Renal cortical epithelial cell (primary cell): ENCODE measurements at places on chromosomes 2 and 18. TPM values are rescaled to one million over a fixed set of nuclear protein-coding genes. Genes with fewer than 3 reads are reported as not detected.

DNA sequence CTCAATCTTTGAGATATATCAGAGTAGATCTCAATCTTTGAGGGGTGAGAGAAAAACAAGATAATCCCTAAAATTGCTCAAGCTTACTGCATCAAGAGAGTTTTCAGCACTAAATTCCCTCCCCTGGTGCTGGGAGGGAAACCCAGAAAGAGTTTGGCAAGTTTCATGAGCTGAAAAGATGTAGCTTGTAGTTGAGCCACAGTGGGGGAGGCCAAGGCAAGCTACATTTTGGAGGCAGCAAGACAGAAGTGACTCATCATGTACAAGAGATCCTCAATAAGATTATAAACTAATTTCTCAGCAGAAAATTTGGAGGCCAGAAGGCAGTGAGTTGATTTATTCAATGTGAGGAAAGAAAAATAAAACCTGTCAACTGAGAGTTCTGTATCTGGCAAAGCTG lies 308.2 kb downstream of the PIEZO2 start:
- DNase-seq, result no peak

GRCh38 chr2:206535260-206535986 lies 92.1 kb downstream of the ADAM23 start:
- DNase-seq, result no peak

The ZNF516 gene
- total RNA-seq, result 20.5 and 26.7 TPM in 2 replicates

- DNase-seq, result no peak
Measured at GRCh38 chr2:135728064-135728743, 13.5 kb upstream of the UBXN4 start.

The SMPD4 gene
- 13.9 and 29.6 TPM in 2 replicates for total RNA-seq

The IL1RL2 gene
- 3.3 and 4.6 TPM in 2 replicates for total RNA-seq

The EFHD1 gene
- 7.5 and 26.9 TPM in 2 replicates for total RNA-seq

GRCh38 chr2:237661799-237662328 lies 34.5 kb downstream of the LRRFIP1 start:
- DNase-seq, result no peak

The NEB gene
- under 0.01 and 1.2 TPM in 2 replicates for total RNA-seq

The PRKAG3 gene
- not detected in 2 replicates for total RNA-seq

- peak; percentile 11 for DNase-seq
Measured at GRCh38 chr2:180443888-180444287, 436.8 kb upstream of the CWC22 start.

DNA sequence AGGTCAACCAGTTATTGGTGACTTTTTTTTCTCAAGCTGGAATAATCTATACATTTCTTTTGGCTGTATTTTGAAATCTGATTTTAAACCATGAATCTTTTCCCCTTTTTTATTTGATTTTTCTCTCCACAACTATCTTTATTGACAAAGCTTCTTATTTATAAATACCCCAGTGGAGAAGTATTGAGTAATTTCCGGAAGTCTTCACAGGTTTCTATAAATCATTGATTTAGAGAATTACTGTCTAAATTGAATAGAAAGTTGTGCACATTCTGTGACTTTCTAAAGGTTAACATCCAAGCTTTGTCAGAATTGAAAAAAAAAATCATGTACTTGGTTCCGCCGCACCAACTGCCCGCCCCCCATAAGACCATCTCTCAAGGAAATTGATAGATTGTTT lies 39.8 kb downstream of the XRCC5 start:
- peak; percentile 11 for DNase-seq

DNA sequence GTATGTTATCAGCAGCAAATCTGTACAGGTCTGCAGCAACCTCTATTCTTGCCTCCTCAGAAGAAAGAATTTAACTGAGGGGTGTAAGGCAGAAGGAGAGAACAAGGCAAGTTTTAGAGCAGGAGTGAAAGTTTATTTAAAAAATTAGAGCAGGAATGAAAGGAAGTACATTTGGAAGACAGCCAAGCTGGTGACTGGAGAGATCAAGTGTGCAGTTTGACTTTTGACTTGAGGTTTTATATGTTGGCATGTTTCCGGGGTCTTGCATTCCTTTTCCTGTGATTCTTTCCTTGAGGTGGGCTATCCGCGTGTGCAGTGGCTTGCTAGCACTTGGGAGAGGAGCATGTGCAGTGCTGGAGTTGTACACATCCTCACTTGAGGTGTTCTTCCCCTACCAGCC lies 16.5 kb upstream of the CERS6 start:
- DNase-seq, result peak; percentile 49

DNA sequence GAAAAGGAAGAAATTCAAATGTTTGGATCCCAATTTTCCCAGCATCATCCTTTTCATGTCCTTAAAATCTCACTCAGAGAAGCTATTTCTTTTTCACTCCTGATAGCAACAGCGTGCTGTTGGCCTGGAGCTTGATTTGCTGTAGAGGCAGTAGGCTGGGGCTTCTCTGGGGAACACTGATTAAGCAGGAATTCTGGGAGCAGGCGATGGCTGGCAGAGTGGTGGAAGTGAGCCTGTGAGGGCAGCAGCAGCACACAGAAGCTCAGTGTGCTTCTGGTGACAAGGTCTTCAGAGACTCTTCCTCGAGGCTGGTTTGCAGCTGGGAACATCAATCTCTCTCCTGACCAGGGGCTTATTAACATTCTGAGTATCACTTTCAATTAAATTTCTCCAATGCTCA lies 284.6 kb downstream of the DPP10 start:
- no peak for DNase-seq

- DNase-seq, result peak; percentile 72
Measured at GRCh38 chr2:162890690-162891311, 52.2 kb upstream of the KCNH7 start.

DNA sequence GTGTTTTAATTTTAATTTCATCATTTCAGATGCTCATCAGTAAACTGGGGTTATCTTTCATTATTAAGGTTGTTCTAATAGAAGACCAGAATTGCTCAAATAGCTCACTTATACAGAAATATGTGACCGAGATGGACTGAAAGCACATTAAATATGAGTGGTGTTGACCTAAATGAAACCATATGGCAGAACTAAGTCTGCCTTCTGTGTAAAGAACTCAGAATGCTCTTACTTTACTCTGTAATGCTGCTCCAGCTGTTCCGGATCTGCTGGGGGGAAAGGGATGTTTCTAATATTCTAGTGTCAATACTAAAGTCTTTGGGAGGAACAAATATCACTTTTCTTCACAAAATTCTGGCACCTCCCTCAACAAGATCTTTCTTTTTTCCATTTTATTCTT lies 131.0 kb downstream of the DPP4 start:
- no peak for DNase-seq

The RBFA gene
- total RNA-seq, result 26.0 and 47.1 TPM in 2 replicates

The NT5DC4 gene
- not detected in 2 replicates for total RNA-seq
